CD8-positive, alpha-beta T cell (primary cell): ENCODE measurements at places on chromosomes 6 and 20.
A peak's percentile ranks its signal among the peaks of the same experiment; 100 is the strongest.

DNA sequence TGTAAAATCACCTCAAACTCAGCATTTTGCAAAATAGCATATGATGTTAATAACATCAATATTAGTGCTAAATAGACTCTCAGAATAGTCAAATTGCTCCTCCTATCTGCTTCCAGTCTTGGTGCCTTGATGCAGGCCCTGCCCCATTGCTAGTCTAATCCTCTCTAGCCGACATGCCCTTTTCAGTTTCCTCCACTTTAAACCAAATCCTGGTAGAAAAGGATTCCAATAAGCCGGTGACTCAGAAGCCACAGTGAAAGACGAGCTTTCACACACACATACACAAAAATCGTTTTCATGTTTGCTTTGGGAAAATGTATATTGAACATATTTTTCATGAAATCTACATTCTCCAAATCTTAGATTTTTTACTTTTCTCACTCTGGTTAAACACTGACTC, 203.1 kb downstream of the LMBRD1 start:
- no peak for DNase-seq

GRCh38 chr6:170147832-170148708, 142.8 kb downstream of the DLL1 start:
- DNase-seq: peak; percentile 27

GRCh38 chr6:142542704-142543233, 241.0 kb downstream of the ADGRG6 start:
- DNase-seq: no peak

DNA sequence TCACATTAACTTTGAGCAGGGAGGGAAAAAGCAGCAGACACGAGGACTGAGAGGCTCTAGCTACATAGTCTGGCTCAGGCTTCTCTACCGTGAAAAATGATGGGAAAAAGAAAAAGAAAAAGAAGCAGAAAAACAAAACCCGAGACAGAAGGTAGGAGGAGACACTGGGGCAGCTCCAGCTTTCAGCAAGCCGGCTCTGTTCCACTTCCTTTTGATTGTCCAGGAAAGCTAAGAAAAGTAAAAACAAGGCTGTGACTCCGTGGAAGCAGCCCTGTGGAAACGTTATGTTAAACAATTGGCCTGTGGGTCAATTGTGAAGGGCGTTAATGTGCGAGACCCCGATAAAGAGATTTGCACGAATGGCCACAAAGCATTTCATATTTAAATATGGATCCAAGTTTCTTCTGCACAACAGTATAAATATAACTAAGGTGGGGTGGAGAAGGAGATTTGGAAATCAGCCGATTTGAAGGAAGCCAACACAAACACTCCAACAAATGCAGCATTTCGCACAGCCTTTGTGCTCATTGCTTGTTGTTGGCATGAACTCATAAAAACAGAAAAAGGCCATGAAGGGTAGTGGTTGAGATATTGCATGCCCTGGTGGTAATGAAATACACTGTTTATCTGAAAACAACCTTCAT, 236.9 kb upstream of the JAG1 start:
- no peak for DNase-seq

GRCh38 chr20:56994006-56994405, 272.4 kb downstream of the BMP7 start:
- no peak for DNase-seq

- no peak for DNase-seq
These were observed 136.0 kb upstream of the SGK1 start for GRCh38 chr6:134453792-134454510.

DNA sequence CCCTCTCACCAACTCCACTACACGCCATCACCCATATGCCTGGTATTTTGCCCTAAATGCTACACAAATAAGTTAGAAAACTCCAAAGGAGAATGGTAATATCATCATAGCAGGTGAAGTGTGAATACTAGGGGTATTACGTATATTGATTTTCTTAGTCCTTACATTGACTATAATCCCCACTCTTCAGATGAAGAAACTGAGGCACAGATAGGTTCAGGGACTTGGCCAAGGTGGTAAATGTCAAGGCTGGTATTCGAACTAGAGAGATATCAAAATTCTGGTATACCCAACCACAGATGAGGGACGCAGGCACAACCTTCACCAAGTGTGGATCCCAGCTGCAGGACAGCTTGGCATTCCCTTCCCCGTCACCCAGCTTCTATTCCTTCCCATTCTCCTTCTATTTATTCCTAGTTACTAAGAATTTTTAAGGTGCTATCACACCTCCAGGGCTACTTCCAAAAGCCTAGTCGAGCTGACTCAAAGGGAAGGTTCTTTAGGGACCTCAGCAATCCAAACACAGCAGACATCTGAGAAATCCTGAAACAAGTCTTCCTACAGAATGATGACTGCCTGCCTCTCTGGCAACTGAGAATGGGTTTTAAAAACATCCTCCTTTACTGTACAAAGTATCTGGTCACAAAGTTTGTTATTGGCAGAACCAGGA, 32.6 kb downstream of the ATXN1 start:
- DNase-seq: no peak
